Stimulated activated naive CD4-positive, alpha-beta T cell treated with Interleukin-2 at 50 U/mL for 16 hours (primary cell): ENCODE measurements at places on chromosomes 5 and 9.
A peak's percentile ranks its signal among the peaks of the same experiment; 100 is the strongest.

GRCh38 chr9:27154908-27155307, 45.9 kb downstream of the TEK start:
- DNase-seq: no peak

GRCh38 chr9:124940521-124940893, 376 bp downstream of the GOLGA1 start:
- DNase-seq: no peak

- no peak for DNase-seq
Measured at GRCh38 chr9:126939821-126940221, 25.2 kb downstream of the RALGPS1 start.

DNA sequence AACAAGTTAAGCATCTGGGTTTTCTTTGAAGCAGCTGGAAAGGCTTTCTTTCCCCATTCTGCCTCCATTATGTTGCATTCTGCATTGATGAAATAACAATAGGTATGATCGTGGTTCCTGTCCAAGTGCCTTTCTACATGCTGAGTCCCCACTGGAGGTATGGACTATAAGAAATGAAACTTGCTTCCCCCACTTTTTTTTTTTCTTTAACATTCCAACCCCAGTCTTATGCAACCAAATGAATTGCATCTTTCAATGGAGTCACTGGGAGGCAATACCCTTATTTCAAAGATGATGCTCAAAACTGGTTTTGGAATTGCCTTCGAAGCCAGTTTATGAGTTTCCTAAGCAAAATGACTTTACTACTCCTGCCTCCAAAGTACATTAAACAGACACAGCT, 58.9 kb downstream of the ARSB start:
- DNase-seq: no peak

DNA sequence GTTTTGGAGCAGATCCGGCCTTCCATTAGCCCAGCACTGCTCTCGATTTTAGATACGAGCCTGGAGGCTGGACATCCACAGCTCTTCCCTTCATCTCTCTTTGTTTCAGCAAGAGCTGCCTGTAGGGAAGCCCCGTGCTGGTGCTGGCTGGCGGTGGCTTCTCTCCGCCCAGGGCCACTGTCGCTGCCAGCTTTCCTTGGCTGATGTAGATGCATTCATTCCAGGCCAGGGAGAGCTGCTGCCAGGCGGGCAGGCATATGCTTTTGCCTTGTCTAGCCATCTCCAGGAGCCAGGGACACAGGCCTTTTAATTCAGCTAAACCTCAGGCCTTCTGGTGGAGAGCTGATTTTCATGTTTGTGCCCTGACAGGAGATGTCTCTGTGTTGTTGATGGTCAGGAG, 409.3 kb upstream of the CLINT1 start:
- DNase-seq: no peak

- no peak for DNase-seq
Measured at GRCh38 chr5:35461530-35461929, 156.1 kb upstream of the SPEF2 start.

DNA sequence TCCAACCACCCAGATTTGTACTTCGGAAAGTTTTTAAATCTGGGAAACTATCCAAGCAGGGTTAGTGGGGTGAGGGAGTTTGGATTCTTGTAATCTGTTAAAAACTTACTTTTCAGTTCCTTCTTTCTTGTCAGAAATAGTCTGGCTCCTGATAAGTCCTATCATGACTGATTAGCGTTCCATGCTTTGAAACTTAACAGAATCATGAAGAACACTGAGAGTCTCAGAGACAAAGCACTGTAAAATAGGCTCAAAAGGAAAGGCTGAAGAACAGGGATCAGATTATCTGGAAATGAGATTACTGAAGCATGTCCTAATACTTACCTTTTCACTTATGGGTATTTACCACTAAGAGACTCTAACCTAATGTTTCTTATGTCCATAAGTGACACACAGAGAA, 242.5 kb downstream of the ARRDC3 start:
- DNase-seq: no peak

DNA sequence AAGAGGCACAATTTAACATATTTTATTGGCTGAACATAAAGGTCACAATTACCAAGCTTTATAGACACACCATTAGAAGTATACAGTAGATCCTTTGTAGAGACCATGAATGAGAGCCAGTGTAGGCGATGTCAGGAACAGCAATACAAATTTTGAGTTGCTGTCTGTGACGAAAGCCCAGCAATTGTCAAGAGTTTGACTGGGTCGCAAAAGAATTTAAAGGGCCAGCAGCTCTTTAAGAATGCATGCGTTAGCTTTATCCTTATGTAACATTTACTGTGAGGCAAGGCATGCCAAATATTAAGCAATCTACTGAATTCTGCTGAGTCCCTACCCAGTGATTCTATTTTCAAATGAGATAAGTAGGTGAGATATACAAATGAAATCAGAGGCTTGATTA, 236.9 kb downstream of the ARRDC3 start:
- DNase-seq: no peak

DNA sequence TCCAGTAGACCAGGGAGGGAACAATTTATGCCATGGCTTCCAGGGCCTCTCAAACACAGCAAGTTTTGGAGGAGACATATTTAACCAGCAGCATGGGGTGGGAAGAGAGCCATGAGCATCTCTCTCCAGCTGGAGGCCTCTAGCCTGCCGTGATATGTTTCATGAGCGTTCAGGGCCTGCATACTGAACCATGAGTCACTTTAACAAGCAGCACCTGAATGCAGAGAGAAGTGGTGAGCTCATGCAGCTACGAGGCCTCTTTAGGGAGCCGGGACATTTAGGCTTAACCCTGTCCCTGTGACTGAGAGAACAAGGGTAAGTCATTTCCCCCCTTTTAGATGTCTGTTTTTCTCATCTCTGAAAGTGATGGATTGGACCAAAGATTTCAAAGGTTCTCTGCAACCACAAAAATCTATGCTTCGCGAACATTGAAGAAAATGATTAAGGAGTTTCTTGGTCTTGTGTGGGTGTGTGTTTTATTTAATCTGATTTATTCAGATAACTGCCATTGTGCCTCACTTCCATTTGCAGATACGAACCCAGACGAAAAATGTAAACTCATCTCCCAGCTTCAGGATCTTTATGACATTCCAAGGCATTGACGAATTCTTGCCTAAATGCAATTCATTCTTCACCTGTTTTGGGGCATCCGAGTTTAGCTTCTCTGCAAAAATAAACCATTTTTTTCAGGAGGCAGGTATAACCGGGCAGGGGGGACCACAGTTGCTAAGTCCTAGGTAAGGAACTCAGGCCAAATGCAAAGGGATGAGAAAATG, 157.0 kb downstream of the GABBR2 start:
- no peak for DNase-seq

GRCh38 chr5:180343831-180344695, 9.1 kb downstream of the GFPT2 start:
- DNase-seq: no peak

DNA sequence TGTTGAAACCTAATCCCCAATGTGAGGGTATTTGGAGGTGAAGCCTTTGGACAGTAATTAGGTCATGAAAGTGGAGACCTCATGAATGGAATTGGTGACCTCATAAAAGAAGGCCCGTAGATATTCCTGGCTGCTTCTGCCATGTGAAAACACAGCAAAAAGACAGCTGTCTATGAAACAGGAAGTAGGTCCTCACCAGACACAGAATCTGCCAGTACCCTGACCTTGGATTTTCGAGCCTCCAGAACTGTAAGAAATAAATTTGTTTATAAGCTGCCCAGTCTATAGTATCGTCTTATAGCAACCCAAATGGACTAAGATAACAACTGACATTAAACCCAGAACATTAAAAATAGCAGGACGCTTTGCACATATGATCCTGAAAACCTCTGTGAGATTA, 371.1 kb downstream of the SPOCK1 start:
- DNase-seq: no peak

DNA sequence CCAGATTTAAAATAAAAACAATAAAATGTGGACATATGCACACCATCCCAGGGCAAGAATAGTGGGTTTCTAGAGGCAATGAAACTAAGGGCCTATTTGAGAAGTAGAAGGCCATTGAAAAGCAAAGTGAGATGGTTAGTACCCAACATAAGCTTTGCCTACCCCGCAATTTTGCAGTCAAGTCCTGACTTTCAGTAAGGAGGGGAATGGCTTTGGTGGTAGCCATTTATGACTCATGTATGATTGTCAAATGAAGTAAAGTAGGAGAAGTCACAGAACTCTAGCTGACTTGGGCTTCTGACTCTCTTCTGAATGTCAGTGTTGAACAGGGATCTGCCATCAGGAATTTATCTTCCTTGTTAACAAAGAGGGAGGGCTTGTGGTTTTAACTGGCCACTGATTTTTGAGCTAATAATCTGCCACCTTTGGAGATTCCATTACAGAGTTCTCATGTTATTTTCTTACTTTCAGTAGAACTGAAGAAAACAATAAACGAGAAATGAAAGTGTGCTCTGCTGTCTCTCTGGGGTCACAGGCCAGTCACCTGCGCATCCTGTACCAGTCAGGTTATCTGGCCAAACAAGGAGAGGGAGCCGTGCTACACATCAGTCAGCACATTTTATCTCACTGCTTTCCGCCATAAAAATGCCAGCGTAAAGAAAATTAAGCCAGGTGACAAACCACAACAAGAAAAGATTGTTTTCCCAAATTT, 14.3 kb upstream of the SNCAIP start:
- no peak for DNase-seq

DNA sequence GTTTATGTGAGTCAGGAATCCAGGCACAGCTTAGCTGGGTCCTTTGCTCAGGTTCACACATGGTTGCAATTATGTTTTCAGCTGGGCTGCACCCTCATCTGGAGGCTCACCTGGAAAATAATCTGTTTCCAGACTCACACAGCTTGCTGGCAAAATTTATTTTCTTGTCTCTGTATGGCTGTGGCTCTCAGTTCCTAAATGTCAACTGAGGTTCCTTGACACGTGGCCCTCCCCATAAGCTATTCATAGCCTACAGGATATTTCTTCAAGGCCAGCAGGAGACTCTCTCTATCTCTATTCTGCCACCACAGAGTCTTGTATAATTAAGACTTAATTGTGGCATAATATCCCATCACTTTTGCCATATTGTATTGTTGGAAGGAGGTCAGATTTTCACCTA, 732.0 kb downstream of the CDH18 start:
- DNase-seq: no peak

DNA sequence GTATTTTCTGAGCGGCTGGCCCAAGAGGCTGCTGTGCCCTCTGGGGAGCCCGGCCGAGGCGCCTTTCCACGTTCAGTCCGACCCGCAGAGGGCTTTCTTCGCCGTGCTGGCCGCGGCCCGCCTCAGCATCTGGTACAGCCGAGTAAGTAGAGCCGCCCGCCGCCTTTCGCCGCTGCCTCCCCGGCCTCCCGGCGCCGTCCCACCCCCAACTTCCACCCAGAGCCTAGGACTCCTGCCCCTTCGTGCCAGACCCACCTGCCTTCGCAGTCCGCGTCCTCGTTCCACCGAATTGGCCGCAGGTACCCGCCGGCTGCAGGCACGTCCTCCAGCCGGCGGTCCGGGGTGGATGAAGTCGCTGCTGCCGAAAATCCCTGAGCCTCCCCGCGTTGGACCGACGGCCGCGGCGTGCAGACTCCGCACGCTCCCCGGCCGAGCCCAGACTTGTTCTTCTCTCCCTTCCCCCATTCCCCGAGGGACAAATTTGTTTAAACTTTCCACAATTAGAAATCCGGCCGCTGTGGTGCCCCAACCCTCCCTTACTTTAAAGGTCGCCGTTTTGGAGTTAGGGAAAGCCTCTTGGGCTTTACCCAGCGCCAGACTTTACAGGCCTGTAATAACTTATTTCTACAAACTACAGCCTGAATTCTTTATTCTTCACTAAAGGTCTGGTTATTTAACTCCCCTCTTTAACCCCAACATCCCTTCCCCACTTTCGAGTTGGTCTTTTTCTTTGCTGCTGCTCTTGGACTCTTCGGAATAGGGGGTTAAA, 589 bp downstream of the RIC1 start:
- peak; percentile 47 for DNase-seq

DNA sequence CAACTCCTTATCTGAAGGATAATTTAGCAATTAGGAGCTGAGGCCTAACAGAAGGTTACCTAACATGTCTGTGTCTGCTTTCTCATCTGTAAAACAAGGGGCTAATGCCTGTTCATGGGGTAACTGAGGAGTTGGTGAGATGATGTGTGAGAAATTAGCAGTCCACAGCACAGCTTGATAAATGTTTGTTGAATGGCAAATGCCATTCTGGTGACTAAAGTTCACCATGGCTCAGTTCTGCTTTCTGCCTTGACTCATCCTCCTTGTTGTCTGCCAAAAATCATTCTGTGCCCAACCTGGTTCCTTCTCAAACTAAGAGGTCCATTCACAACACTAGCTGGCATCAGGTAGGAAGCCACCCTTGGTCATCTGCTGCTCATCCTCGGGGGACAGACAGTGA, 552.0 kb upstream of the KLF4 start:
- no peak for DNase-seq

- no peak for DNase-seq
Measured at GRCh38 chr9:107577140-107577776, 87.7 kb upstream of the KLF4 start.

DNA sequence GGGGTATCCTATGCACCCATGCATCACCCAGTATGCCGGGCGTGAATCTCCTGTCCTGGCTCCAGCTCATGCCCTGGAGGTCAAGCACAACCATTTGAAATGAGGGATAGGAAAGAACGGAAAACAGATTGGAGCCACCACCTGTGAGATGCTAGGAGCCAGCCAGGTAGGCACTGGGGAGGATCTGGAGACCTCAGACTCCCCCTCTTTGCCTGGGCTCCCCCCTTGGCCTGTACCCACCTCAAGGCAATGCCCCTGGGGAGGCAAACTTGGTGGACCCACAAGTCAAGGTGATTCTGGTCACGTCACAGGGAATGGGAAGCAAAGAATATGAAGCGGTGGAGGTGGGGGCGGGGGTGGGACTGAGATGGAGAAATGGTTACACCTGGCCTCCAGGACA, 92.6 kb downstream of the PAX5 start:
- no peak for DNase-seq

DNA sequence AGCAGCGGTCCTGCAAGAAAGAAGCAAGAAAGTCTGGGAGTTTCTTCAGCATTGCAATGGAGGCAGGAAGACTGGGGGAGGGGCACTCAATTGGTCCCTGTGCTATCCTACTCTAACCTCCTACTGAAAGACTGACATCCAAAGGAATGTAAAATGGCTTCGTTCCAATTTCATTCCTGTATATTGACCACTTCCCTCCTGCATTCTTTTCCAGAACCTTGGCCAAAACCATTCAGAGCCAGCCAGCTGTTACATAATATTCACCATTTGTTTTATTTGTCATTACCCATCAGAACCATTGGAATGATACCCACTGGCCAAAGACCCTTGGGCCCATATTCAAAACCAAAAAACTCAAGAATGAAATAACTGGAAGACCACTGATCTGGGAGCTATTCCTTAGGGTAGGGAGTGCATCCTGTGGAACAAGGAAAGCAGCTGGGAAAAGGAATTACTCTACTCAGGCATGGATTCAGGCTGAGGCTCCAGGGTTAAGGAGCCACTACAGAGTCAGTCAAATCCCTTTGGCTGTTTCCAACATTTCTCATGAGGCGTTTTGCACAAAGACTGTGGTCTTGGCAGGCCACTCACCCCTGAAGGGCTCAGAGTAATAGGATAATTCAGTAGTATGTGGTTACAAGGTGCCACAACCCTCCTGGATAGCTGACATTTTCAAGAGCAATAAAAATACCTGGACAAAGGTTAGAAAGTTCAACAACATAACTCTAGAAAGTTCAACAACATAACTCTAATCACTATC, 148.7 kb upstream of the SLC1A3 start:
- no peak for DNase-seq
